ENCODE measurements at places on chromosomes 1 and 21.

- no peak for DNase-seq
Observed at GRCh38 chr1:212852105-212852688, 4.7 kb upstream of the SPATA45 start.

DNA sequence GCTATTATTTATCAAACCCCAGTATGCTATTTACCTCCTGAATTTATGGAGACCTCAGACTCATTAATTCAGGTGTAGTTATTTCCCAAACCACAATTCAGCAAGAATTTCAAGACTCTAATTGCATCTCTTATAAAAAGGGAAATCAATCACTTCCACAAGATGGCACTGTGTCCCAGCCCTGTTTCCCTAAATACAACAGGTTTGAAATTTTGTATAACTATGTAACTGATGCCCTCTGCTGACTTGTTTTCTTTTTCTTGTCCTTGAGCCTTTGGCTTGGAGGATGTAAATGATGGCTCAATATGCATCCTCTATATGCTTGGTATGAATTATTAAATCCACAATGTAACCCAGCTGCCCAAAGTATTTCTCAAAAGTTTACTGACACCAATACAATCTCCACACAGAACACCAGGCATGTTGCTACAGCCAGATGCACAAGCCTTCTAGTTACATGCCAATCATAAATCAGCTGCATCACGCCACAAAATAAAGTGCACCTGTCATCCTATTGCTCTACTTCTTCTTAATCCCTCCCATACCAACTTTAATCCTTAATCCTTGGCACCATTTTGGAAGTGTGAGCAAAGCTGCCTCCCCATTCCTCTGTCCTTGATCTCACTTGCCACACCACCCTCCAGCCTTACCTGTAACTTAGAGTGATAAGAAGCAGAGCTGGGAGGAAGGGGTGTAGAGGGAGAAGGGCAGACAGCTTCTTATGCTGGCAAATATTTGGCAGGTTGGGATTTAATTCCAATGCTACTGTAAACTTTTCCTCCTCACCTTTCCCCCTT is 9.0 kb downstream of the C1orf105 start:
- DNase-seq = no peak

- DNase-seq = no peak
Observed at GRCh38 chr1:226754793-226755533, 15.9 kb upstream of the ITPKB start.

DNA sequence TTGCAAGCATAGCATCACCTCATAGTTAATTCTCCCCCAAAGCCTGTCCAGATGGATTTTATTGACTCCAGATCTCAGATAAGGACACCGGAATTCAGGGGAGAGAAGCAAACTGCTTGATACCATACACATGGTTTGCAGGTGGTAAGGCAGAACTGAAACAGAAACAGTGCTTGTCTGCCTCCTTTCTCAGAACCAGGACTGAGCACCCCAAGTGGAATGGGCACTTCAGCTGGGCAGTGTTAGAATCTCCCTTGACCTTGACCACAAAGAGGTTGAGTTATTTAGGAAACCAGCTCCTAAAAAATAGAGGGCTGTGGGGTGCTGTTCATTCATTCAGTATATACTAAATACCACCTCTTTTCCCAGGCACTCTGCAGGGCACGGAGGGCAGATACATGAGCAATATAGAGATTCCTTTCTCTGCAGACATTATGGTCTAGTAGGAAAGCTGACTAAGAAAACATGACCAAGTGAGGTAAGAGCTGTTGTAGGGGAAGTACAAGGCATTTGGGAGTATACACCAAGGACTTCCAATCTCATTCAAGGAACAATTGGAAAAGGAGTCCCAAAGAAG is 185.2 kb downstream of the C1orf94 start:
- no peak for DNase-seq

- no peak for DNase-seq
Observed at GRCh38 chr1:19317126-19317910, 5.2 kb downstream of the SLC66A1 start.

DNA sequence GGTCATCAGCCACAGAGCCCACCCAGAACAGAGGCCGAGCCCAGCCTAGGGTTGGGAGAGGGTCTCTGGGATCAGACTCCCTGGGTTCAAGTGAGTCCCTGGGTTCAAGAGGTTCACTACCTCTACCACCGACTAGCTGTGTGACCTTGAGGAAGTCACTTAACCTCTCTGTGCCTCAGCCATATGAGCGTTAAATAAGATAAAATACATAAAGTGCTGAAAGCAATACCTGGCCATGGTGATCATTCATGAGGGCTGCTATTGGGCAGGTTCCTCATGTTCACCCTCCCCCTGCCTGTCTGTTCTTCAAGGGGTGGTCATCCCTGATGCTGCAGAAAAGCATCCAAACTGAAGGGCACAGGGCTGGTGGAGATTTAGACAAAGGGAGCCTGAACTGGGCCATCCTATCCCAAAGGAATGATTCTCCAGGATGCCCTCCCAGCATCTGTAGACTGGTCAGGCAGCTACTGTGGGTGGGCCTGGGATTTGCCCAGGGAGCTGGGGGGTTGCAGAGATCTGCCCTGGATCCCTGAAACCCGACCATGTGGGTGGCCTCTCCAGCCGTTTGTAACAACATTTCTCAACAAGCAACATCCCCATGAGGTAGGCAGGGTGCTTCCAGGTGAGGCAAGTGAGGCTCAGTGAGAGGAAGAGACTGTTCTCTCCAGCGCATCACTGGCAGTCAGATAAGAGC is 196.6 kb downstream of the MATN1 start:
- DNase-seq = no peak

DNA sequence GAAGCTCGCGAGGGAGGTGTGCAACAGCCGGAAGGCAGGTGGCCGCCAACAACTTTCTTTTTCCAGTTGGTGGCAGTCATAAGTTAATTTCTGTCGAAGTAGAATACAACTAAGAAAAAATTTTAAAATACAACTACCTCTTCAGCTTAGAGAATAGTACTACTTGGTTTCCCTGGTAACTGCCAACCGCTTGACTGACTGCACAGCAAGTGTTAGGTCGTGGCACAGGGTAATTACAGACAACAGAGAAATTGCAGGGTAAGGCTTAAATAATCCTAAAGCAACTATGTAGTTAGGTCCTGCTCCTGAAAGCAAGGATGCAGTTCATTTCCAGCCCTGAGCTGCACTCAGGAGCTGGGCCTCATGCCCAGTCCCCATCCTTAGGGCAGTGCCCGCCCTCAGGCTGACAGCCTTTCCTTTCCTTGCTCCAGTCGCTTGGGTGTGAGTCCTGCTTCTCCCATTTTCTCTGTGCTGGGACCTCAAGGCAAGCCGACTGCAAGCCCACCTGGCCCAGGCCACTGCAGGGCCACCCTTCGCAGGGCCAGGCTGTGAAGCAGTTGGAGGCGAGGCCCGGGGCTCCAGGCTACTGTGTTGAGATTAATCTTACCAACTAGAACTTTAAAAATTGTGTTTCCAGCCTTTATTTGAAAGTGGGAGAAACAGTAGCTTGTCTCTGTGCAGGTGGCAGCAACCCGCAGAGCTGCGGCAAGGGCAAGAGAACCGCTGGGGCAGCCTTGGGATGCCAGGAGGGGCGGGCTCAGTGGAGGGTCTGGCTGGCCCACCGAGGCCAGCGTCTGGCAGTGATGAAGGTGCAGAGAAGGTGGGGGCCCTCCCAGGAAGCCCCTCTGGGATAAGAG is 148.3 kb downstream of the PCBP3 start:
- no peak for DNase-seq

DNA sequence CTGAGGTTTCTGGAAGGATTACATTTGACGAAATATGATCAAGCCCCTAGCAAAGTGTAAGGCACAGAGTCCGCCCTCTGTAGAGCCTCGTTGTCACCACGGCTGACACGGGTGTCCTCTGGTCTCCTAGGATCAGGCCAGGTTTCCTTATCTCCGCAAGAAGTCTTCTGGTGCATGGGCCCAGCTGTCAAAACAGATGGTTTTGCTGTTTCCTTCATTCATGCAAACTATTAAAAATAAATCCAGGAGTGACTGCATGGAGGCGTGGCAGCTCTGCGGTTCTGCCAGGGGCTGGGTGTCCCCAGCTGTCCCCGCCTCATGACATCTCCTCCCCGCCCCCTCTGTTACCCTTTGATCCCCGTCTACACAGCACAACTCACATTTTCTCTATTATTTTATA is 209.0 kb downstream of the DYRK1A start:
- no peak for DNase-seq

Data from stimulated activated CD4-positive, alpha-beta T cell treated with anti-CD3 and anti-CD28 coated beads, Interleukin-12 subunit alpha, Interleukin-12 subunit beta, amount 100 ng/mL, for 4 hours (primary cell).